ENCODE measurements at places on chromosomes 16 and 17.

GRCh38 chr17:45828171-45828570 lies 16.5 kb upstream of the SPPL2C start:
- DNase-seq, result no peak

DNA sequence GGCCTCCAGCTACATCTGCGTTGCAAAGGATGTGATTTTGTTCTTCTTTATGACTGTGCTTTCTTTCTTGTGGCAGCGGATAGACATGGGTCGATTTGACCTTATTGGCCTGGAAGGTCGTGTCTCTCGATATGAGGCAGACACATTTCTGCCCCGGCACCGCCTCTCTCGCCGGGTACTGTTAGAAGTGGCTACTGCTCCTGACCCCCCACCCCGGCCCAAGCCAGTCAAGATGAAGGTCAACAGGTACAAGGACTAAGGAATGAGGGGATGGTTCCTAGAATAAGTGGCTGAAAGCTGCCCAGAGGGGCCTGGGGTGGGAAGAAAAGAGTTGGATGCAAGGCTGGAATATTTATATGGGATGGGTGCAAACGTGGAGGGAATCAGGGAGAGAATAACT lies 21.1 kb downstream of the SRCAP start:
- DNase-seq, result no peak

- DNase-seq, result no peak
Measured at GRCh38 chr16:35692824-35693223, 2233.4 kb downstream of the TP53TG3F start.

DNA sequence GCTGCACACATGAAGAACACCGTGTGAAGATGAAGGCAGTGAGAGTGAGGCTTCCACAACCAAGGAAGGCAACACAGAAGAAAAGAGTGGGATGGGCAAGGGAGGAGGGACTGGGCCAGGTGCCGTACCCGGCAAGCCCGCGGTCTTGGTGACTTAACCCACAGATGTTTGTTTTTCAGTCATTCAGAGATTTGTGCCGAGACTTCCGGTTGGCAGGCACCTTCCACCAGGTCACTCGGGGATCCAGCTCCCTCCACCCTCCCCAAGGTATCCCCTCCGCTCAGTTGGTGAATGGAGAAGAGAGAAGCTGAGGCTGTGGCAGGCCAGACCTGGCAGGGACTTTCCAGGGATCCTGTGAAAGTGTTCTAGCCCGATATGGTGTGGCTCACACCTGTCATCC lies 4.9 kb upstream of the KREMEN2 start:
- no peak for DNase-seq

Measured in left renal cortex interstitium (tissue), 4 donors.